ENCODE measurements at places on chromosomes 11 and 22.

DNA sequence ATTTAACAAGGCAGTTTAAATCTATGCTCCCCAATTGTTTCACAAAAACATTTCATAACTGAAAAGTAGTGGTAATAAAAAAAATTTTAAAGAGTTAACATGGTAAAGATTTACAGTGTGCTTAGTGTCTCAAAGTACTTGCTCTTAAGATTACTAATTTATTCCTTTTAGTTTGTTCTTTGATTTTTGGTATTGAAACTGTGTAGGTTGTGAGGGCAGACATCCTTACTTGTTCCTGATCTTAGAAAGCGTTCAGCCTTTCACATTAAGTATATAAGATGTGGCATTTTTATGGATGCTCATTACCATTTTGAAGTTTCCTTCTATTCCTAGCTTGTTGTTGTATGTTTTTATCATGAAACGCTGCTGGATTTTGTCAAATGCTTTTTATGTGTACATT lies 32.9 kb downstream of the RAB6A start:
- no peak for DNase-seq

GRCh38 chr11:132535830-132536229 lies 996.5 kb downstream of the OPCML start:
- no peak for DNase-seq

DNA sequence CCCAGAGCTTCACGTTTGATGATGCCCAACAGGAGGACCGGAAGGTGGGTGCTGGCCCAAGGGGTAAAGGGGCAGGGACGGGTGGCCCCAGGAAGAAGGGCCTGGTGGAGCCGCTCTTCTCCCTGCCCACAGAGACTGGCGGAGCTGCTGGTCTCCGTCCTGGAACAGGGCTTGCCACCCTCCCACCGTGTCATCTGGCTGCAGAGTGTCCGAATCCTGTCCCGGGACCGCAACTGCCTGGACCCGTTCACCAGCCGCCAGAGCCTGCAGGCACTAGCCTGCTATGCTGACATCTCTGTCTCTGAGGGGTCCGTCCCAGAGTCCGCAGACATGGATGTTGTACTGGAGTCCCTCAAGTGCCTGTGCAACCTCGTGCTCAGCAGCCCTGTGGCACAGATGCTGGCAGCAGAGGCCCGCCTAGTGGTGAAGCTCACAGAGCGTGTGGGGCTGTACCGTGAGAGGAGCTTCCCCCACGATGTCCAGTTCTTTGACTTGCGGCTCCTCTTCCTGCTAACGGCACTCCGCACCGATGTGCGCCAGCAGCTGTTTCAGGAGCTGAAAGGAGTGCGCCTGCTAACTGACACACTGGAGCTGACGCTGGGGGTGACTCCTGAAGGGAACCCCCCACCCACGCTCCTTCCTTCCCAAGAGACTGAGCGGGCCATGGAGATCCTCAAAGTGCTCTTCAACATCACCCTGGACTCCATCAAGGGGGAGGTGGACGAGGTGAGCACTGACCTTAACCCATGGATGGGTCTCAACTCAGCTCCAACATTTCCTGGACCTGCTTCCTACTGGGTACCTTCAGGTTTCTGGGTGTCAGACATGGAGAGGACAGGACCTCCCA lies 2.0 kb downstream of the RIC8A start:
- no peak for DNase-seq

GRCh38 chr11:2821891-2822290 lies 63.7 kb downstream of the CDKN1C start:
- DNase-seq: no peak

DNA sequence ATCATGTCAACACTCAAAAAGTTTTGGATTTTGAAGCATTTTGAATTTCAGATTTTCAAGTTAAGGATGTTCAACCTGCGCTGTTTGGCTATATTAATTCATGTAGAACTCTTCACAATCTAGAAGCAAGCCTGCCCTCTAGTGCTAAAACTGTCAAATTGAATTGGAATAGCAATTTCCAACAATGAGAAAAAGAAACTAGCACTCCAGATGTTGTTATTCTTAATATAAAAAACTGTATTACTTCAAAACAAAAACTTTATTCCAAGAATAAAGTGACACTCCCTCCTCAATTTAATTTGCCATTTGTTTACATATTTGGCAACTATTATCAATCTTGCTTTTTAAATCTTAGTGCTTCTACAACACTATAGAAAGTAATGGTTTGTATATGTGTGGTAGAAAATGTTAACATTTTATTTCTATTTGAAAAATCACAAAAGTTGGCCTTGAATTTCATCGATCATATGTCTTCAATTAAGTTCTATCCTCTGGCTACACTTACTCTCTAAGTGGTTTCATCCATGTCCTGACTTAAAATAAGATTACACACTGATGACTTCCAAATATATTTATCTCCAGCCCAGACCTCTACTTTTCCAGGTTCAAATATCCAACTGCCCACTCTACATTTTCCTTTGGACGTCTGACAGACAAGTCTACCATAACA lies 36.6 kb downstream of the DCUN1D5 start:
- DNase-seq: no peak

DNA sequence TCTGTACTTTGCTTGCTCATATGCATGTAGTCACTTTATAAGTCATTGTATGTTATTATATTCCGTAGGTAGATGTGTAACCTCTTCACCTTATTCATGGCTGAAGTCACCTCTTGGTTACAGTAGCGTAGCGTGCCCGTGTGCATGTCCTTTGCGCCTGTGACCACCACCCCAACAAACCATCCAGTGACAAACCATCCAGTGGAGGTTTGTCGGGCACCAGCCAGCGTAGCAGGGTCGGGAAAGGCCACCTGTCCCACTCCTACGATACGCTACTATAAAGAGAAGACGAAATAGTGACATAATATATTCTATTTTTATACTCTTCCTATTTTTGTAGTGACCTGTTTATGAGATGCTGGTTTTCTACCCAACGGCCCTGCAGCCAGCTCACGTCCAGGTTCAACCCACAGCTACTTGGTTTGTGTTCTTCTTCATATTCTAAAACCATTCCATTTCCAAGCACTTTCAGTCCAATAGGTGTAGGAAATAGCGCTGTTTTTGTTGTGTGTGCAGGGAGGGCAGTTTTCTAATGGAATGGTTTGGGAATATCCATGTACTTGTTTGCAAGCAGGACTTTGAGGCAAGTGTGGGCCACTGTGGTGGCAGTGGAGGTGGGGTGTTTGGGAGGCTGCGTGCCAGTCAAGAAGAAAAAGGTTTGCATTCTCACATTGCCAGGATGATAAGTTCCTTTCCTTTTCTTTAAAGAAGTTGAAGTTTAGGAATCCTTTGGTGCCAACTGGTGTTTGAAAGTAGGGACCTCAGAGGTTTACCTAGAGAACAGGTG lies 11.1 kb downstream of the CCND1 start:
- no peak for DNase-seq

DNA sequence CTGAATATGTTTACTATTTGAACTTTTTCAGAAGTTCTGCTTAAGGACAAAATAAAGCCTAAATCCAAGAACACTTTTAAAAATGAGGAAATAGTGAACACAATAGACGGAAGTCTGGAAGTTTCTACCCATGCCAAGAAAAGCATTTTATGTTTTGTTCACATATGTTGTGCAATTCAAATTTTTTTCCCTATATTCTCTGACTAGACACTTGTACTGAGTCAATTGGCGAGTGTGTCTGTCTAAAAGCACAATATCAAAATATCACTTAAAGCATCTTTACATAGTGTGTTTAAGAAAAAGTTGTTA lies 29.2 kb downstream of the INCENP start:
- DNase-seq: no peak

- no peak for DNase-seq
Measured at GRCh38 chr22:50157709-50158375, 12.7 kb upstream of the PANX2 start.
